ENCODE measurements at places on chromosomes 12 and 14. TPM values are rescaled to one million over a fixed set of nuclear protein-coding genes. Genes with fewer than 3 reads are reported as not detected.

The EMP1 gene
- total RNA-seq = 81.6 TPM

The BTBD6 gene
- 33.0 TPM for total RNA-seq

The DNAI7 gene
- 0.24 TPM for total RNA-seq

DNA sequence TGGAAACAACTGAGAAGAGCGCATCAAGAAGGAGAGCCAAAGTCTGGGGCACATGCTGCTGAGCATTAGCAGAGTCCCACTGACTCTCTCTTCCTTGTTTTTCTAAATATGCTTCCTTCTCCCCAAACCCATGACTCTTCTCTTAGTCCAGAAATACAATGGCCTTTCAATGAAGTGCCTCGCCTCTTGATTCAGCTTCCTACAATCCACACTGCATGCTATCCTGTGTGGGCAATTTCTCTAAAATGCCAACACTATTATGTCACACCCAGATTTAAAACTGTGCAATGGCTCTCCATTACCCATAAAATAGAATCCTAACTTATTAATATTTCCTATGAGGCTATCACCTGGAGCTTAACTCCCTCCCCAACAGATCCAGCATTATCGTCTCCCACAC lies 198.6 kb downstream of the RPAP3 start:
- DNase-seq = no peak

DNA sequence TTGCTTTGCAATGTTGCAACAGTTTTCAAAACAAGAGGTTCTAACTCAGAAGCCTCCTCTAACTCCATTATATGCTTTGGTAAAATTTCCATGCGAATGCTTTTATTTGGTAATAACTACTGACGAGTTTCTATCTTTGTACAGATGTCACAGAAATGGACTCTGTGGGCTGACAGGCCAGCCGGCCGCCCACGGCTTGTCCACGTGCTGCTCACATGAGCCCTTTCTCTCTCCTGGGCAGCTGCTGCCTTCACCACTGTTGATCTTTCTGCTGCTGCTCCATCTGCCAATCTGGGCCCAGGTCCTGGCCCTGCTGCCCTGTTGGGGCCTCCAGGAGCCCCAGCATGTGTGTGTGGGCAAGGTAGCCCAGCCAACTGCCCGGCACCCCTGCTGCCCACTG lies 168.2 kb upstream of the TMEM132C start:
- no peak for DNase-seq

GRCh38 chr12:39138268-39138667 lies 232.9 kb upstream of the CPNE8 start:
- no peak for DNase-seq

DNA sequence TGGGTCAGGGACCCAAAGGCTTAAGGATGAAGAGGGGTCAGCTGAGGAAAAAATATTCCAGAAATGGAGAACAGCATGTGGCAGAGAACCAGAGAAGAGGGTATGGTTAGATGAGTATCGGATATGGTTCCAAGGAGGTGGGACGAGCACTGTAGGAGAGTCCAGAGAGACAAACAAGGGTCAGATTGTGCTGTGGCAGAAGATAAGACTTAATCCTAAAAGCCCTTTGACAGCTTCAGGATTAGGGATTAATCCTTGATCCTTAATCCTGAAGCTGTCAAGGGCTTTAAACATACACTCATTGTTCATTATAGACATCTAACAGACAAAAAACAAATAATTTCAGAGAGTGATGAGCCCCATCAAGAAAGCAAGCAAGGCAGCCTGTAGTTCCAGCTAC lies 124.0 kb downstream of the SPTSSA start:
- no peak for DNase-seq

GRCh38 chr14:74945261-74945851 lies 10.0 kb downstream of the PGF start:
- DNase-seq = no peak
